ENCODE measurements at places on chromosomes 5 and 9.

GRCh38 chr5:133797167-133797566 is 171.3 kb downstream of the C5orf15 start:
- no peaks in the 10 kb centered on the region for H3K4me1 ChIP-seq
- H3K4me3 ChIP-seq, result no peak overlapping the region
- H3K27ac ChIP-seq, result no peak overlapping the region
- DNase-seq, result no peak
- peaks cover 41% of the 10 kb centered on the region for H3K27me3 ChIP-seq

- no peak overlapping the region for H3K4me3 ChIP-seq
- no peaks in the 10 kb centered on the region for H3K27me3 ChIP-seq
- H3K36me3 ChIP-seq, result no peaks in the 10 kb centered on the region
- no peaks in the 10 kb centered on the region for H3K4me1 ChIP-seq
- no peak overlapping the region for H3K27ac ChIP-seq
These were observed 18.6 kb downstream of the CETN3 start for GRCh38 chr5:90390928-90391327.

GRCh38 chr9:71916834-71917534 is 5.5 kb downstream of the C9orf85 start:
- no peak overlapping the region for H3K4me3 ChIP-seq
- no peak overlapping the region for H3K27ac ChIP-seq
- H3K36me3 ChIP-seq, result peaks cover 8% of the 10 kb centered on the region
- H3K27me3 ChIP-seq, result no peaks in the 10 kb centered on the region

DNA sequence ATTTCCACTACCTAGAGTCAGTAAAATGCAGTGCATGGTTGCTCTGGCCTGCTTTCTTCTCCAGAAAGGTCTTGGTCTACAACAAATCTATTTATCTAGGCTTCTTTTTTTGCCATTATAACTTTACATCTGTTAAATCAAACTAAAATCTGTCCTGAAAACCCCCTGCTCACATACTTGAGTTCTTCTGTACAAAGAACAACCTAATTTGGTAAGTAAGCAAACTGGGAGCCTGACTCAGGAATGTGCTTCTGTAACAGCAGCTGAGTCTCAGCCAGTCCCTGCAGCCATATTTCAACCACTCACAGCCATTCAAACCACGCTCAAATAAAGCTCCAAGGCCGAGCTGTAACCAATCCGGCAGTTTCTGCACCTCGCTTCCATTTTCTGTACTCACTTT is 95.8 kb downstream of the PLPP1 start:
- peak overlapping the region; percentile 27 for H3K27ac ChIP-seq
- no peaks in the 10 kb centered on the region for H3K27me3 ChIP-seq
- H3K4me1 ChIP-seq, result no peaks in the 10 kb centered on the region
- H3K36me3 ChIP-seq, result peaks cover 8% of the 10 kb centered on the region
- no peak for DNase-seq

- no peak overlapping the region for H3K27ac ChIP-seq
- no peak overlapping the region for H3K4me3 ChIP-seq
- no peaks in the 10 kb centered on the region for H3K27me3 ChIP-seq
- H3K4me1 ChIP-seq, result no peaks in the 10 kb centered on the region
These were observed 221.5 kb downstream of the CDH12 start for GRCh38 chr5:22631683-22632082.

DNA sequence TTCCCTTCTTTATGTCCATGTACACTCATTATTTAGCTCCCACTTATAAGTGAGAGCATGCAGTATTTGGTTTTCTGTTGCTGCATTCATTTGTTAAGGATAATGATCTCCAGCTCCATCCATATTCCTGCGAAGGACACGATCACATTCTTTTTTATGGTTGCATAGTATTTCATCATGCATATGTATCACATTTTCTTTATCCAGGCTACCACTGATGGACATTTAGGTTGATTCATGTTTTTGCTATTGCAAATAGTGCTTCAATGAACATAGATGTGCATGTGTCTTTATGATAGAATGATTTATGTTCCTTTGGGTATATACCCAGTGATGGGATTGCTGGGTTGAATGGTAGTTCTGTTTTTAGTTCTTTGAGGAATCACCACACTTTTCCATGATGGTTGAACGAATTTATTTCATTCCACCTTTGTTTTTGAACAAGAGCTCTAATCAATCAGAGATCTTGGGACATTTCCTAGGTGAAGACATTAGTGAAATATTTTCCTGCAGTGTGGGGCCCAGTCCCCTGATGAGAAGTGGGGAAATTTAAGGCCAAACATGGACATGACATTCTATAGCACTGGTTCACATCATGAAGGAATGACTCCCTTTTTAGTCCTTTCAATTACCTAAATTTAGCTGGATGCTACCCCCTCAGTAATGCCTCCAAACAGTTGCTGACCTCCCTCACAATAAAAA is 7.1 kb upstream of the TEX48 start:
- no peaks in the 10 kb centered on the region for H3K27me3 ChIP-seq
- peaks cover 29% of the 10 kb centered on the region for H3K4me1 ChIP-seq

DNA sequence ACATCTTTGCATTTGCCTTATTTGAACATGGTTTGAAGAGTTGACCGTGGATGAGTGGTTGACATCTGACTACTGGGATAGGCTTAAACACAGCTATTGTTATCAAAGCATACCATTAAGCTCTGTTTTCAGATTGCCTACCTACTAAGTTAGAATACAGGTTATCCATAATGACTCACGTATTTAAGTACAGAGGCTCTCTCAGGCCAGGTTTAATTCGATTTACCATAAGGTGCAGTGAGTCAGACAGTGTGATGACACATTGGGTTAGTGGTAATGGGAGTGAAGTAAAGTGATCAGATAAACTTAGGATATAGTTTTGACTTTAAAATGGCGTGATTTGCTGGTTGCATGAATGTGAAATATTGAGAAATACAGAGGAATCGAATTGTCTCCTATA is 732.0 kb upstream of the CTNND2 start:
- no peak overlapping the region for H3K4me3 ChIP-seq
- no peak overlapping the region for H3K27ac ChIP-seq
- DNase-seq, result no peak
- no peaks in the 10 kb centered on the region for H3K36me3 ChIP-seq
- no peaks in the 10 kb centered on the region for H3K27me3 ChIP-seq

DNA sequence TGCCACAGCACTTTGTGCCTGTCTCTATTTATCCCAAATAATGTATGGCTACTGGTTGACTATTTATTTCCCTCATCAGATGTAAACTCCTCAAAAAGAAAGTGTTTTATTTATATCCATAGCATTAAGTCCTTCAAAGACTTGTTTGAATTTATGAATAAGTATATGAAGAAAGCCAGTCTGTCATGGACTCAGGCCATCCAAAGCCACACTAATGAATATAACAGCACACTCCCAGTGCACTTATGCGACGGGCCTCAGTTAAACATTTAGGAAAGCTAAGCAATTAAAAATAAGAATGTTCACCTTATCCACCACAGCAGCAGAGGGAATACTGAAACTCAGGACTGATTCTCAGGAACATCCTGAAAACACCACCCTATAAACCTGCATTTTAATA is 77.5 kb downstream of the DENND1A start:
- peaks cover 16% of the 10 kb centered on the region for H3K4me1 ChIP-seq
- no peak for DNase-seq
- H3K36me3 ChIP-seq, result peaks cover 5% of the 10 kb centered on the region
- H3K27me3 ChIP-seq, result no peaks in the 10 kb centered on the region
- H3K4me3 ChIP-seq, result no peak overlapping the region

DNA sequence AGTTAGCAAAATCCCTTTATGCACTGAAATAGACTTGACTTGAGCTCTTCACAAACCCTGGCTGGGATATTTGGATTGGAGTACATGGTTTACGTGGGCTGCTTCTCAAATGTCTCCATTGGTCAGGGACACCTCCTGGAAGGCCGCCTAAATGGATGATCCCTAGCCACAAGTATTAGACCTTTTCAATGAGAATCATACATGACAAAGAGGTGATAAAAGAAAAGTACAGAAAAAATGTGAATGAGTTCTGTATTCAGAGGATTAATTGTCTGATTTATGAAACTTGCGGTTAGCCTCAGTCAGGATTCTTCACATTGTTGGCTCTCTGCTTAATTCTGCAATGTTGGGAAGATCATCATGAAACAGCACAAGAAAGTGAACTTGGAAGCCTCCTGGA is 752.8 kb upstream of the ADAMTS16 start:
- no peaks in the 10 kb centered on the region for H3K36me3 ChIP-seq
- no peak for DNase-seq
- H3K27me3 ChIP-seq, result no peaks in the 10 kb centered on the region
- H3K4me3 ChIP-seq, result no peak overlapping the region

DNA sequence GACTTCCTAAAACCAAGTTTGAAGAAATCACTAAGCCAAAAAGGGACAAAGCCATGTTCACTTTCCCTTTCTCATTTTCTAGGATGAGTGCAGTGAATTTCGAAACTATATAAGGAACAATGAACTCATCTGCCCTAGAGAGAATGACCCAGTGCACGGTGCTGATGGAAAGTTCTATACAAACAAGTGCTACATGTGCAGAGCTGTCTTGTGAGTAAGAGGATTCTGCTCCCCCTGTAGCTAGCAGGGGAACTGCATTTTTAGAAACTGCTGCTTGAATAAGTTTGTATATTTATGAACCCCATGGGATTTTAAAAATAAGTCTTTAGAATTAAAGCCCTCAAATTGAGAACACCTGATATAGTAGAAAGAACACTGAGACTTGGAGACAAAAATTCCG is 42.7 kb upstream of the SPINK14 start:
- H3K4me1 ChIP-seq, result no peaks in the 10 kb centered on the region
- DNase-seq, result no peak
- H3K27me3 ChIP-seq, result no peaks in the 10 kb centered on the region
- no peak overlapping the region for H3K27ac ChIP-seq

DNA sequence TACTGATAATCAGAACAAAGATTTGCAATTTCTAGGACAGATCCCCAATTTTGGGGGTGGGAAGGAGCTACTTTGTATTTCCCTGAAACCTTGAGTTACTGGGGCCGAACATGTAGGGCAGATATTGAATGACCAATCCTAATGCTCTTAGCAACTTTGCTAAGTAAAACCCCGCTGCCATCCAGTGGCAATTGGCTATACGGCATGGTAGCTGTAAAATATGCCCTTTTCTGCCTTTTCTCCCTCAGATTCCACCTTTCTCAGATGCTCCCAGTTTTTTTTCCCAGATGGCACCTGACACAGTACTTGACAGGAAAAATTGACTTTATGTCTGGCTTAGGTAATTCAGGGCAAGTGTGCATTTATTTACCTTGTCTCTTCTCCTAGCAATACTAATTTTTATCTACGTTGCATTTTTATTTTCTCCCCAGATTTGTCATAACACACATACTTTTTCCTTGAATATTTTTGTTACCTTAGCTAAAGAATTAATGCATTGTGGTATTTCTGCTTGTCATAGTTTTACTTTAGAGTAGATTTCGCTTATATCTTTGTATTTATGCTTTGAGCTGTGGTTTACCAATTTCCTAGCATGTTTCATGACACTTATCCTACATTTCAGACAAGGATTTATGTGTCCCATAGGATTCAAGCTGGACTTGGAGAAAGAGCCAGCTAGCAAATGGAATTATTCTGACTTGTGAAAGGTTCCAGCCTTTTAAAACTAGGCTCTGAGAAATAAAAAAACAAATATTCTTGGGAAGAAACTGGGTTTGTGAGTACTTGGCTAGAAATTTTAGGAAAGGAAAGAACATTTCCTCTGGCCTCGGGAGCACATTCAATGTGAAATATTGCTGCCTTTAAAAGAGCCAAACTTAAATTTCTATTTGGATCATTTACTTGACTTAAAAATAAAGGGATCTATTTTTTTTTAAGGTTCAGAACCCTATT is 37.4 kb downstream of the PIK3R1 start:
- H3K27me3 ChIP-seq, result no peaks in the 10 kb centered on the region
- no peak overlapping the region for H3K27ac ChIP-seq
- H3K36me3 ChIP-seq, result peaks cover 3% of the 10 kb centered on the region
- no peak overlapping the region for H3K4me3 ChIP-seq
- peak; percentile 28 for DNase-seq
- peaks cover 88% of the 10 kb centered on the region for H3K4me1 ChIP-seq

- H3K4me3 ChIP-seq, result no peak overlapping the region
- no peak for DNase-seq
- no peaks in the 10 kb centered on the region for H3K4me1 ChIP-seq
These were observed 5.3 kb downstream of the CAVIN4 start for GRCh38 chr9:100583014-100583802.

GRCh38 chr9:138100711-138101350 is 223.2 kb downstream of the CACNA1B start:
- H3K36me3 ChIP-seq, result no peaks in the 10 kb centered on the region
- H3K4me3 ChIP-seq, result no peak overlapping the region
- no peak for DNase-seq
- H3K27ac ChIP-seq, result no peak overlapping the region

DNA sequence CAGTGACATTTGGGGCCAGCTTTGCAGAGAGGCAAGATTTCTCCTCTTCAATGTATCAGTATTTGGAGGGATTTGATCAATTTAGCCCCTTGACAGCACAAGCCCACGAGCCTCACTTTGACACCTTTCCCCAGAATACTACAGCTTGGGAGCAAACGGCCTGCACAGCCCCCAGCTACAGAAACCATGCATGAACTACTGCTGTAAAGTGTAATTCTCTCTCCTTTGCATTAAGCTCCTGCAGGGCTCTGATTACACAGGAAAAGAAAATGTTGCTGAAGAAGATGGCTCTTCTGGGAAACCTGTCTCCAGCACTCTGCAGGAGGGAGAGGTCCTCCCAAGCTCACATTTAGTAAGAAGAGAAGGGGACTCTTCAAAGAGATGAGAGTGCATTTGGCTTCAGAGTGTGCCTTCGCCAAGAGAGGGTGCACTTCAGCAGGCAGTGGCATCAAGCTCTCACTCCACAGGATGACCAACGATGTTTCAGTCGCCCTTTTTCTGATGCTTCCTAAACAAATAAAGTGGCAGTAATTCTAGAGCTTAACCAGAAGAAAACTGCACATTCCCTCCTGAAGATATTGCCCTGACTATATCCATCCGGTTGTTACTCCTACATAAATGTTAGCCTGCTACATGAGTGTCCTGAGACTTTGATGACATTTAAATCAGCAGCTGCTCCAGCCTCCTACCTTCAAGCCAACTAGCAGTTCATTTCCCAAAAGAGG is 272.2 kb downstream of the AUH start:
- H3K27me3 ChIP-seq, result no peaks in the 10 kb centered on the region
- no peak overlapping the region for H3K4me3 ChIP-seq
- peaks cover 5% of the 10 kb centered on the region for H3K4me1 ChIP-seq
- no peak for DNase-seq
- no peak overlapping the region for H3K27ac ChIP-seq

GRCh38 chr9:16485575-16486321 is 384.7 kb downstream of the BNC2 start:
- H3K4me3 ChIP-seq, result no peak overlapping the region
- H3K4me1 ChIP-seq, result no peaks in the 10 kb centered on the region
- no peaks in the 10 kb centered on the region for H3K36me3 ChIP-seq
- H3K27ac ChIP-seq, result no peak overlapping the region
- DNase-seq, result no peak
- H3K27me3 ChIP-seq, result no peaks in the 10 kb centered on the region

GRCh38 chr5:68708156-68708841 is 385.5 kb upstream of the SLC30A5 start:
- peaks cover 18% of the 10 kb centered on the region for H3K27me3 ChIP-seq
- no peak overlapping the region for H3K4me3 ChIP-seq
- peaks cover 28% of the 10 kb centered on the region for H3K4me1 ChIP-seq
- no peak overlapping the region for H3K27ac ChIP-seq
- peaks cover 2% of the 10 kb centered on the region for H3K36me3 ChIP-seq

GRCh38 chr5:165616490-165617405 is 2111.3 kb downstream of the MAT2B start:
- H3K4me3 ChIP-seq, result no peak overlapping the region
- no peak for DNase-seq
- no peaks in the 10 kb centered on the region for H3K36me3 ChIP-seq
- no peaks in the 10 kb centered on the region for H3K27me3 ChIP-seq
- H3K4me1 ChIP-seq, result no peaks in the 10 kb centered on the region
